Activated CD4-positive, alpha-beta T cell treated with anti-CD3 and anti-CD28 coated beads for 24 hours (primary cell): ENCODE measurements at places on chromosomes 4 and X.

- no peak for DNase-seq
Observed at GRCh38 chrX:134685668-134686067, 27.4 kb upstream of the PLAC1 start.

- DNase-seq: no peak
Observed at GRCh38 chrX:40310016-40310415, 212.3 kb upstream of the BCOR start.

GRCh38 chr4:101756181-101756580 lies 34.3 kb upstream of the BANK1 start:
- DNase-seq: no peak

DNA sequence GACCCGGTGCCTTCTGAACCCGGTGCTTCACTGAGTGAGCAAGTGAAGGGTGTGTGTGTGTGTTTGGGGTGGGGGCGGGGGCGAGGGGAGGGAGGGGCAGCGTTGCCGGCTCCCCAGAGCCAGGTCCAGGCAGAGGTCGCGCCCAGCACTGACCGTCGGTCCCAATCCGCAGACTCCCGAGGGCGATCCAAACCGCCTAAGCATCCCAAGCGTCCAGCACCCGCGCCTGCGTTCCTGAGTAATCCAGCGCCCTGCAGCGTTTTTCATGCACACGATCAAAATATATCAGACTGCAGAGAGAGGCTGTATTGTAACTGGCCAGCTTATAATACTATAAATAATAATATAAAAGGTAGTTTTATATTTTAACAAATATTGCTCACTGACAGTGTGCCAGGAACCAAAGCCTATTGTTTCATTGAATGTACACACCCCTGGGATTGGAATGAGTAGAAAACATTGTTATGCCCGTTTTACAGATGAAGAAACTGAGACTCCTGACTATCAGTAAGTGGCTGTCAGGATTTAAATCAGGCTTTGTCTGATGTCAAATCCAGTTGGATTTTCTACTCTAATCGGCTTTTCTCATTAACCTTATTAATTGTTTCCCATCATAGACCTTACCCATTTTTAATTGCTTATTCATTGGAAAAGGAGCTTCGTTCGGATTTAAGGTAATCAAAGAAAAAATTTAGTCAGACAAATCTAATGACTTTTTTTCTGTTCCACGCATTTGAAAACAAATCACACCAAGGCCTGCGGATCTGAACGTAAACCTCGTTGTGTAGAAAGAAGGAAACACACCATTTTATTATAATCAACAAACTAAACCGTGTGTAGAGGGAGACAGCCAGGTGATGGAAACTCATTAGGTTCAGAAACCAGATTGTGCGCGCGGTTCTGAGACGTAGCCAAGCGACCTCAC lies 4.0 kb upstream of the NKX3-2 start:
- no peak for DNase-seq

GRCh38 chr4:23956601-23957364 lies 66.9 kb upstream of the PPARGC1A start:
- DNase-seq: no peak

- no peak for DNase-seq
Observed at GRCh38 chrX:103253608-103254007, 1.3 kb downstream of the TCEAL8 start.

- DNase-seq: no peak
Observed at GRCh38 chrX:68238568-68238967, 194.7 kb downstream of the OPHN1 start.

GRCh38 chrX:10992110-10992509 lies 119.0 kb upstream of the HCCS start:
- no peak for DNase-seq

DNA sequence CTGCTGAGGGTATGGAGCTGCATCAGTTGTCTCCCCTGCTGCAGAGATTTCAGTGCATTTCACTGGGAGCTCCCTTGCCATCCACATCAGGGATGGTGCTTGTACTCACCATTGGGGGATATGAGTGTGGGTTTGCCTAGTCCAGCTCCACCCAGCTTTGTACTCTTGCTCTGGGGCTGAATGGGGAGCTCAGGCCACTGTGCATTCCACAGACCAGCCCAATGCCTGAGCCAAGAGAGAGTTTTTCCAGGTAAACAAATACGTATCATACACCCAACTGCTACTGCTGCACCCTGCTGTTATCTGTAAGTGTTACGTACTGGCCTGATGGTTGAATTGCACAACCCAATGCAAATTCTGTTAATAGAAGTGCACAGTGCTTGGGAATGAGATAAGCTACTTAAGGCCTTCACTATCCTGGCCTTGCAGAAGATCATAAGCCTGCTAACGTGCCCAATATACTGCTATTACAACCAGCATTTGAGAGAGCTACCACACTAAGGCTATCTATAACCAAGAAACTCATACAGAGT lies 205.0 kb upstream of the DMD start:
- DNase-seq: no peak

DNA sequence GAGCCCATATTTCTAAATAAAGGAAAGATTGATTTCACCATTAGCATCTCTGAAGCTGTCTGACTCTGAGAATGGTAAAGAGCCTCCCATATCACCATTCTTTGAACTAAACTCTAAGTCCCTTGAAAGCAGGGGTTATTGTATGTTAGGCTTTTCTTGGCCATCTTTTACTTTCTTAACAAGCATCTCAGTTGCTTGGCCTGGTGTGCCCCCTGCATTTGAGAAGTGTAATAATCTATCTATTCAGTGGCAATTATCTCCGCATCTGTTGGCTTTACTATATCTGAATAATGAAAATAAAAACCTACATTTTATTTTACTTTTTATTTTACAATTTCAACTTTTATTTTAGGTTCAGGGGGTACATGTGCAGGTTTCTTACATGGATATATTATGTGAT lies 128.3 kb upstream of the ARMCX2 start:
- DNase-seq: no peak

GRCh38 chr4:169080981-169081380 lies 70.9 kb upstream of the CBR4 start:
- no peak for DNase-seq

- DNase-seq: no peak
Observed at GRCh38 chrX:150074175-150074574, 135.9 kb upstream of the EOLA2 start.

GRCh38 chr4:78962597-78963115 lies 23.4 kb upstream of the PAQR3 start:
- no peak for DNase-seq

DNA sequence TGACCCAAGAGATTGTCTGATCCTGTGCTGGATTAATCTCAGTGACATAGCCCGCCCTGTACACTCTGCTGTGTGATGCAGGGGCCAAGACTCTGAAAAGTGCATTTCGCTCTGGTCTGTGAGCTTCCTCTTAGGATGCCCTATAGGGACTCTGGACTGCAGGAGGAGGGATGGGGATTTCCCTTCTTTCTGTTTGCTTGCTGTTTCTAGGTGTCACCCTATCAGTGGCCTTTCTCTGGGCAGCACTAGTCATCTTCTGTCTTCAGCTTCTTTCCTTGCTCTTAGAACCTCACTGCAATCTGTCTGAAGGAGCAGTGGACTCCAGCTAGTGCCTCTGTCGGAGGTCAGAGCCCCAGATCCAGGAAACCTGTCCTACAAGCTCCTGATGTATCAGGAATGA lies 34.5 kb upstream of the SCRG1 start:
- DNase-seq: no peak

GRCh38 chr4:133621628-133622027 lies 472.5 kb downstream of the PCDH10 start:
- no peak for DNase-seq

DNA sequence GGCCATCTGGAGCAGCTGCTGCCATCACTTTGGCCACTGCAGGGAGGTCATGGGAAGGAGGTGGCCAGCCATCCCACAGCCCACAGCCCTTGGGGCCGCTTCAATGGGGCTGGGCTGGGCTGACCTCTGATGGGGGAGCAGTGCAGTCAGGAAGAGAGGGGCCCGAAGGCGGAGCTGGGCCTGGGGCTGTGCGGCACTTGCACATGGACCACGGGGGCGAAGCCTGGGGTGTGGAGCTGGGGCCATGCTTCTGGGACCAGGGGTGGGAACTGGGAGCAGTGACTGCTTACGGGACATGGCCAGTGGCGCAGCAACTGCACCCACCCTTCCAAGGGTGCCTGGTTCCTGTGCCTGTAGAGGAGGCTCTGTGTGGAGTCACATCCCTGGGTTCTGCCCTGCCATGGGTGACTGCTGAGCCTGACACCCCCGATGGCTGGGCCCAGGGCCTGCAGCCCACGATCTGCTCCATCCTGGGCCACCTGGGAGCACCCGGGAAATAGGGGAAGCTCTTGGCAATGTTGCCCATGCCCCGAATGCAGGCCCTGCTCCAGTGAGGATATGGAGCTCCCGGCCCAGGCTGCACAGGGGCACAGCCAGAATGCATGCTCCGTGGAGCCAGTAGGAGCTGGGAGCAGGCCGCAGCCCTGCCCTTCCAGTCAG lies 22.4 kb upstream of the SULT1B1 start:
- DNase-seq: no peak

DNA sequence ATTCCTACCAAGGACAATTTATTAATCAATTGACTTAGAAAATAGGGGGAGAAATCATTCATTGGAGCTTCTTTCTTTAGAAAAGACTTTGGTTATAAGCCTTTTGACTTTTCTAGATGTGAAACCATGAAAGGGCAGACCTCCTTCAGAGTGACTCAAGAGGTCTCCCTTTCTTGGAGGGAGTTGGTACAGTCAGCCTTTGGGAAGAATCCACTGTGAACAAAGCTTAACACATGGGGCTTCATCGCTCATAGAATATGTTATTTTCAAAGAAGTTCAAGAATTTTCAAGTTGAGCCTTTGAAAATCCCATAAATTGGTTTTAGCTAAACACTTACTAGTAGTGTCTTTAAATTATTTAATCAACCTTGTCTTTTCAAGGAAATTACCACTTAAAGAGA lies 28.0 kb downstream of the RIPPLY1 start:
- DNase-seq: no peak

DNA sequence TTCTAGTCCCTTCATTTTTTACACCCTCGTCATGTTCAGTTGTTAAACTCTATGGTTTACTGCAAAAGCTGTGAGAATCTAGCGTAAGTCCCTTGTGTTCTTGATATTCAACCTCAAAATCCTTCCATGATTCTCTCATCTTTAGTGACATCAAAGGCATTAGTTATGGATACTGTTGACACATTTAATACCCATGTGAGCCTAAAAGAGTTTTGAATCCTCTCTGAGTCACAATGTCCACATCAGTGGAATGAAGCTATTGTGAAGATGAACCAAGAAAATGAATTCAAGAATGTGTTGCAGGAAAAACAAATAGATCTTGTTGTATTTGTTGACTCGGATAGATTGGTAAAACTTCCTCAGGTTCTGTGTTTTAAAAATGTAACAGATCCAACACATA lies 394.7 kb upstream of the ATOH1 start:
- no peak for DNase-seq

GRCh38 chr4:148778980-148779675 lies 336.9 kb upstream of the NR3C2 start:
- DNase-seq: no peak

- no peak for DNase-seq
Observed at GRCh38 chr4:1592709-1593417, 91.2 kb downstream of the FAM53A start.

DNA sequence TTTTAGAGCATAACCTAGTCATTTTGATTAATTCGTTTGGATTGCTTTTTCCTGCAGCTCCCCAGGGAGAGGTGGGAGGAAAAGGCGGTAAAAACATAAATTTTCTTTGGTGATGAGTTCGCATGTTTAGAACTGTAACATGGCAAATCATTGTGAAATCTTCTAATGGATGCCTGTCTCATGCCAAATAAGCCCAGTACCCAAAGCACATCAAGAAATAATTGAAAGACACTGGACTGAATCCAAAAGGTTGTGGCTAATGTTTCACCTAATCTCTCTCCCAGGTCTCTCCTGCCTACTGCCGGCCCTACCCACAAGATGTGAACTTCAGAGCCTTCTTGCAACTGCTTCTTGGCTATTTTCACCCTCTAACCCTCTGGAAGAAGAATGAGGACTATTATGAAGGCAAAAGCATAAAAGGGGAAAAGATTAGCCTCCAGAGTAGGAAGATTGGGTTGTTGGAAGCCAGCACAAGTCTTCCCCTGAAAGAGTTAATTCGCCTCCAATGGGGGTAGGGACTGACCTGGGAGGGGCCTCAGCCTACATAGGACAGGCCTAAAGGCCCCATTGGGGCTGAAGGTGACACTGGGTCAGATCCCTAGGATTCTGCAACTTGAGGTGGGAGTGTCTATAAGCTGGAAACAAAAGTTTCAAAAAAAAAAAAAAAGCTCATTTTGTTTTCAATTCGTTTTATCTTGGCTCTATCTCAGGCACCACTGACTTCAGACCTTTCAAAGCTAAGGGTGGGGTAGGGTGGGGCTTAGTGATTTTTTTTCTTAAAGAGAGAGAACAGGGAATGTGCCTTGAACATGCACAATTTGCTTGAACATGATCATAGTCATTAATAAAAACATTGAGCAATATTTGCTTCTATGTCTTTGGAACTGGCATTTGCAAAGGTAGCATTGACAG lies 278.6 kb upstream of the KLF3 start:
- DNase-seq: no peak

GRCh38 chr4:3062471-3062870 lies 11.9 kb downstream of the HTT-AS start:
- no peak for DNase-seq

DNA sequence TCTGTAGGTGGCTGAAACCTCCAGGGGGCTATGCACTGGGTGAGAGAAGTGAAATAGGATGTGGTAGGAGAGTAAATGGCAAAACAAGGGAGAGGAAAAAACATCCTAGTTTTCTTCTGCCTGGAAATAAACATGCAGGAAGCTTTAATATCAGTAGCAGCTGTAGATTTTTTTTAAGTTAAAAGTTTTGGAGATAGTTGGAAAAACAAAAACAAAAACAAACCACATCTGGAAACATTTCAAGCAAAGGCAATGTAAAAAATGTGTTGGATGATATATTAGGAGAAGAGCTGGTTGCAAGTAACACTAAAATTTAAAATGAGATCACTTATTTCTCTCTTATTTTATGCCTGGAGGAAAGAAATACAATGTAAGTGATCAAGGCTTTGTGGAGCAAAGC lies 388.0 kb downstream of the SPRY1 start:
- no peak for DNase-seq

GRCh38 chr4:20395160-20395773 lies 143.6 kb downstream of the SLIT2 start:
- DNase-seq: no peak

DNA sequence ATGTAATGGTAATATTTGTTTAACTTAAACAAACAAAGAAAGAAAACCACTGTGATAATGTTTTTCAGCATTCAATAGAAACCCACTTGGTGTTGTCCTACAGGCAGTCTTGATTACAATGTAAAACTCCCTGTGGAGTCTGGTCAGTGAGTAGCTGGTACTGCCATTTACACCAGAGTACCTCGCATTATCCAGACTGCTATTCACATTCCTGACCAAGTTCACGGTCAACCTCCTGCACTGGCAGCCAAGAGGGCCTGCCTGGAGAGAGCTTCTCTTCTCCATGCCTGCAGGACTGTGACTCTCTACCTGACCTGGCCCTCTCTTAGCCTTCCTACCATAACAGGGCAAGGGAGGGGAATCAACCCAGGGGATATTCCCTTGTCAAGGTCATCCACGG lies 2.9 kb upstream of the LONRF3 start:
- DNase-seq: no peak

GRCh38 chr4:144955104-144955503 lies 142.9 kb downstream of the ANAPC10 start:
- no peak for DNase-seq
